Putamen (tissue), 1 donor: ENCODE measurements at places on chromosomes 11 and 22.

- no peak for DNase-seq
These were observed 54.2 kb downstream of the NAV2 start for GRCh38 chr11:19766810-19767209.

- no peak for DNase-seq
These were observed 114.5 kb upstream of the MTNR1B start for GRCh38 chr11:92854952-92855351.

DNA sequence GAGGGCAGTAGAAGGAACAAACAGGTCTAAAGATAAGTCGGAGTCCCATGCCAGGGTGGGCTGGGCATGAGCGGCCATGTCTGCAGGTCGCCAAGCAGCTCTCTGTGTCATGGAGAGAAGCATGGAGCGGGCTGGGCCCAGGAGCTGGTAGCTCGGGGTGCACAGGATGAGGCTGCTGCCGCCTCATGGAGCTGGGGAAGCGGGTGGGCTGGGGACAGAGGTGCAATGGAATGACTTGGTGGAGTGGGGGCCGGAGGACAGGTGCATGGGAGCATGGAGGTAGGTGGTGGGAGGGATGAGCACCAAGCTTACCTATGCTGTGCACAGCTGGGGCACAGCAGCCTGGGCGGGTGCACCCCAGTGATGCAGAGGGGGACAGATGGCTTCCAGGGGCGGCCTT lies 3.6 kb downstream of the NRXN2 start:
- DNase-seq = no peak

- DNase-seq = no peak
These were observed 23.1 kb upstream of the CBX7 start for GRCh38 chr22:39175353-39176142.

- DNase-seq = no peak
These were observed 14.3 kb downstream of the EIF3M start for GRCh38 chr11:32597921-32598320.

DNA sequence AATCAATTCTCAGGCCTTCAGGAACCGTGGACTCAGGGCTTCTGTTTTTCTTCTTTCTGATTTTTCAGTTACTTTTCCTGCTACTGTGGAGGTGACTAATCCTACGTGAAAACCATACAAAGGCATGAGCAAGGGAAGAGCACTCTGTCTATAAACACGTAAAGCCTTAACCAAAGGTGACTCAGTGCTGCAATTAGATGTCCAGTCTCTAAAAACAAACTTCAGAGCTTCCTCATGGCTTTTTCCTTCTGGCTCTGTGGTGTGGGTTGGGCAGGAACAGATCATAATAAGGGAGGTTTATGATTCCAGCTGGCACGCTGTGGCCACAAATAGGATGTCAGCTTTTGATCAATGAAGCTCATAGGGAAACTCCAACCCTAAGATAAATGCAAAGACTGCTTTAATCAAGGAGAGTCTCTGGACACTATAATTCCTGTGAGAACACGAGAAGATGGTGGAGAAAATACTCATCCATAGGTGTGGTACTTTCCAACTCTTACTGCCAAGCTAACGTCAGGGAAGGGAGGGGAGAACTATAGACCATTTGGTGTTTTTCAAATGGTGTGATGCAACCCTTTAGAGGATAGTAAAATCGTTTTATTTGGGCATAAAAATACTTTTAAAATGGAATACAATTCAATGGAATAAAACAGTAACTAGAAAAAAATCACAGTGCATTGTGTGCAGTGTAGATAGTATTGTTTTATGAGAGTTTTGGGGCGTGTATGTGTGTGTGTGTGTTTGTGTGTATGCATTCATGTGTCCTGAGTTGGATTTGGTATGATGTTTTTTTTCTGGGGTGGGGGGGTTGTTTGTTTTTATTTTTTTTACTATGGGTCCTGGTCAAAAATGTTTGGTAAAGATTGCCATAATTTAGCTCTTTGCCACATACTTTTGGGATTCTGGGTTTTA lies at the start of gene NXPE2:
Gene NXPE2 (plus strand): TSS at position 403 of the 912 bp plus-strand sequence. CDS start 49 bp downstream, at position 452.
- DNase-seq = no peak

DNA sequence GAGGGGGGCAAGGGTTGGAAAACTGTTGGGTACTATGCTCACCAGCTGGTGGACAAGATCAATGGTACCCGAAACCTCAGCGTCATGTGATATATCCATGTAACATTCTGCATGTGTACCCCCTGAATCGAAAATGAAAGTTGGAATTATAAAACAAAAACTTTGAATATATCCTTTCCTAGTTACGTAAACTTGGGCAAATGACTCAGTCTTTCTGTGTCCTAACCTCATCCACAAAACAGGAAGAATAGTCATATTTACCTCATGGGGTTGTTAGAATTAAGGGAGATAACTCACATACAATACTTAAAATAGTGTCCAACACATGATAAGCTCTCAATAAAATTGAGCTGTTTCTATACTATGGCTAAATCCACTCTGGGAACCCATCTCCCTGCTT lies 620.1 kb upstream of the KIRREL3 start:
- no peak for DNase-seq

DNA sequence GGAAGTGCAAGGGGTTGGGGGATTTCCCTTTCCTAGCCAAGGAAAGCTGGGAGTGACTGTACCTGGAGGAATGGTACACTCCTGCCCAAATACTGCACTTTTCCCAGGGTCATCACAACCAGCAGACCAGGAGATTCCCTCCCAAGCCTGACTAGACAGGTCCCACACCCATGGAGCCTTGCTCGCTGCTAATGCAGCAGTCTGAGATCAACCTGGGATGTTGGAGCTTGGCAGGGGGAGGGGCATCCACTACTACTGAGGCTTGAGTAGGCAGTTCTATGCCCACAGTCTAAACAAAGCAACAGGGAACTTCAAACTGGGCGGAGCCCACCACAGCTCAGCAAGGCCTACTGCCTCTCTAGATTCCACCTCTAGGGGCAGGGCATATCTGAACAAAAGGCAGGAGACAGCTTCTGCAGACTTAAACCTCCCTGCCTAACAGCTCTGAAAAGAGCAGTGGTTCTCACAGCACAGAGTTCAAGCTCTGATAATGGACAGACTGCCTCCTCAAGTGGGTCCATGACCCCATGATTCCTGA lies 58.5 kb downstream of the SLC22A9 start:
- DNase-seq = no peak

GRCh38 chr11:108160970-108161566 lies 39.7 kb downstream of the ACAT1 start:
- DNase-seq = no peak

DNA sequence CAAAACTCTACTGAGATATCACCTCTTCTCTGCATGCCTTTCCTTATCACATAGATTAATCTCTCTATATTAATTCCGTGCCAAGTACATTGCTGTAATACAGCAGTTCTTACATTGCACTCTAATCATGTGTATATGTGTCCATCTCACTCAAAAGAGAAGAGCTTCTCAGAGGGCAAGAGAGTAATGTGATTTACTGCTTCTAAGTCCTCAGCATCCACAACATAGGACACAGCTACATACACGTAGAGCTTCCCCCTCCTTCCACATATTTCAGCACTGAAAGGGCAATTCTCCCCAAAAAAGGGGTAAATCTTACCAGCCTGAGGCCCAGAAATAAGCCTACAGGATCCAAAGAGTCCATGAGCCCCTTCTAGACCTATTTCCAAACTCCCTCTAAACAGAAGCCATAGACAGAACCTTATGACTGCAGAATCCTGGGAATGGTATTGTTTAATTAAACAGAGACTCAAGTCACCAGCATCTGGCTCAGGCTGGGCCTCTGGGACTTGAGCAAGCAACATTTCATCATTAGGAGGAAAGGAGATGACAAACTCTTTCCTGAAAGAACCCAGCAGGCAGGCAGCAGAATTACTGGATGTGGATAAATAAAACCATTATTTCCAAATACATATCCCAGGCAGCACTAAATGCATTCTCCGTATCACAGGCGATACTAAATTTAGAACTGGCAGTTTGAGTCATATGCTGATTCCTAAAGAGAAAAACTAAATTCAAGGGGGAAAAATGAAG lies 87.2 kb downstream of the KCNC1 start:
- DNase-seq = no peak

- DNase-seq = no peak
These were observed 98.9 kb downstream of the INSC start for GRCh38 chr11:15213471-15214231.

GRCh38 chr11:94956963-94957362 lies 16.4 kb downstream of the CWC15 start:
- no peak for DNase-seq

- no peak for DNase-seq
These were observed 1.1 kb upstream of the GAB2 start for GRCh38 chr11:78418584-78419211.

DNA sequence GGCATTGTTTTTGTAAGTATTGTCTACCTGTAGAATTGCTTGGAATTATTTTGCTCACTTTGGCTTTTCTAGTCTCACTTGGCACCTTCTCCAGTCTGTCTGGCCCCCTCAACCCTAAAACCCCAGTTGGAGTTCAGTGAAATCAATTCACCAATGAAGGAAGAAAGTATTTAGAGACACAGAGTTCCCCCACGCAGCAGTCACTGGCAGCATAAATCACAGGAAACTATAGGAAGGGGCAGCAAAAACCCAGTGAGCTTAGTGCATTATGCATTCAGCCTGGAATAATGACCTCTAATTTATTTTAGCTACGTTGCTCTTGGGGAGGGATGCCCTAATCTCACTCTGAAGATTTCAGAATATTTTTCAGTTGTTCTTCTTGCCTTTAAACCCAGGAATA lies 204.7 kb upstream of the BLID start:
- no peak for DNase-seq

- DNase-seq = no peak
These were observed 6.8 kb upstream of the TMEM123 start for GRCh38 chr11:102459393-102459792.
